ENCODE measurements at places on chromosomes 12 and 14.
A peak's percentile ranks its signal among the peaks of the same experiment; 100 is the strongest.

- DNase-seq: no peak
Observed at GRCh38 chr12:9811621-9812020, 15.7 kb upstream of the KLRF1 start.

DNA sequence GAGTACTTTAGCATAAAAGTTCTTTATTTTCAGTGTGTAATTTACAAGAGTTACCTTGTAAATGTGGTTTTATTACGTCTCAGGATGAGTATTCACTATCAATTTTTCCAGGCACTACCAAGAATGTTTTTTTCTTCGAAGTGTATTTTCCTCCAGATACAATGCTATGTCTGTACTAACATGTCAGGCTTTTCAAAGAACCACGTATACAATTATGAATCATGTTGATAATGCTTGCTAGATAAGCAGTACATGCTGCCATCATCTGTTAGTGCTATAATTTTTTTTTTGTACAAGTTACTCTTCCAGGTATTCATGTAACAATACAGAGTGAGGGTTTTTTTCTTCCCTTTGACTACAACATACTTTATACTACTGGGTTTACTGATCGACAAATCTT is 5.6 kb upstream of the KANSL2 start:
- no peak for DNase-seq

GRCh38 chr12:24754690-24755638 is 193.9 kb downstream of the BCAT1 start:
- peak; percentile 94 for DNase-seq

- DNase-seq: no peak
Observed at GRCh38 chr14:59377991-59378601, 87.1 kb downstream of the GPR135 start.

- no peak for DNase-seq
Observed at GRCh38 chr12:47882781-47883546, 21.8 kb downstream of the VDR start.

DNA sequence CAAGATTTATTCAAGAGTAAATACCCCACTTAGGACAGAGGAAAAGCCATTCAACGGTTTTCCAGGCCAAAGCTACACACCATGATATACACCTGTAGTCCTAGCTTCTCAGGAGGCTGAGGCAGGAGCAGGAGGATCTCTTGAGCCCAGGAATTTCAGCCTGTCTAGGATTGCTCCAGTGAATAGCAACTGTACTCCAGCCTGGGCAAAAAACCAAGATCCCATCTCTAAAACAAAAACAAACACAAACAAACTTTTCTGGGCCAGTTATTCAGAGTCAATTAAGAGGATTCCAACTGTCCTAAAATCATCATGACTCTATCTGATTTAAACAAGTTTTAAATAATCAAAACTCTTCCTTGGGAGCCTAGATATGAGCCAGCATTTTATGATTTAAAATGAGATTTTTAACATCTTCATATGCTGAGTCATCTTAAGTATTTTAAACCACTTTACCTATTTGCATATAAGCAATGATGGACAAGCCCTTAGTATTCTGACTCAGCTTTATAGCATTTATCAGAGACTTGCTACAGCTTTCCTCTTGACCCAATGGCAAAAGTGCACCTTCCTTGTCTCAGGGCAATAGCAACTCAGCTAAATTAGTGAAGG is 77.1 kb downstream of the KCNMB4 start:
- peak; percentile 15 for DNase-seq

GRCh38 chr14:101097109-101097793 is 193.7 kb upstream of the RTL1 start:
- no peak for DNase-seq

GRCh38 chr14:94676495-94677185 is 64.4 kb downstream of the SERPINA3 start:
- DNase-seq: no peak

- no peak for DNase-seq
Observed at GRCh38 chr14:65892315-65892714, 479.8 kb downstream of the FUT8 start.

DNA sequence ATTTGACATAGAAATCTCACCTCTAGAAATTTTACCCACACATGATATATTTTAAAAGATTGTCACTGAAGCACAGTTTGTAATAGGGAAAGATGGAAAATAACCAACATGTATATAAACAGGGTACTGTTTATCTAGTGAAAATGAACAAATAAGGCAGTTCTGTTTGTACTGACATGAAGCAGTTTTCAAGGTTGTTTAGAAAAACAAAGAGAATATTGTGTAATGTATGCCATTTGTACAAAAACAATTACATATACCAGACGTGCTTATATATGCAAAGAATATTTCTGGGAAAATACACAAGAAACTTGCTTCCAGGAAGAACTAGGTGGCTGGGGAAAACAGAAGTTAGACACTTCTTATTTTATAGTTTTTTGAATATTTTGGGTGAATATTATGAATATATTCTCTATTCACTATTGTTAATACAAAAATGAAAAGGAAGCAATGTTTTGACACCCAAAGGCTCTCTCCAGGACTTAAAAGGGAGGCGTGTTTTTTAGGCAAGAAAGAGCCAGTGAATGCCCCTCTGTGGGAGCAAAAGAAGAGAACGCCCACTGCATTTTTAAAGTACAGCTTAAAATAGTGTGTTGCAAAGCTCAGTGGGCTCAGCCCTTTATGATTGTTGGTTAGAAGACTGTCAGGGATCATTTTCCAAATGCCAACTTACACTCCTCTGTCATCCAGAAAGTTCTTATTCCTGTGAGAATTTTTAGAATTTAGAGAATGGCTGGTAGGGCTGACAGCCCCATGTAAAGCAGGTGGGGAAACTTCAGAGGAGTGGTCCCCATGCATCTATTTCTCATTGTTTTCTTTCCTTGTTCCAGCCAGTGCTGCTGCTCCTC is 59.6 kb upstream of the FERMT2 start:
- peak; percentile 5 for DNase-seq

DNA sequence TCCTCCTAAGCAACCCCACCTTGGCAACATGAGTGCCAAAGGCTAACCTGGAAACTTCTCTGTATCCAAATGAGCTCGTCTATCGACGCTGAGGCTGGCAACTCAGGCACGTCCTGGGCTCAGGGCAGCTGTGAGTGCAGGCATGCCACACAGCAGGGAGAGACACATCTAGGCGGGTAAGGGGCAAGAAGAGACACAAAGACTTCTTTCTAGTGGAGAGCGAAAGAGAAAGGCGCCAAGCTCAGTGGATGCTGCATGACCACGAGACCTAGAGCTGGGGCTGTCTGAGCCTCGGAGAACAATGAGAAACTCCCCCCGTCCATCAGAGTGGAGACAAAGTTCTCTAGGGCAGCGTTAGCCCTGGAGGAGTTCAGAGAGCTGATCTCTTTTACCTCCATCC is 170.4 kb downstream of the CALM1 start:
- DNase-seq: no peak

DNA sequence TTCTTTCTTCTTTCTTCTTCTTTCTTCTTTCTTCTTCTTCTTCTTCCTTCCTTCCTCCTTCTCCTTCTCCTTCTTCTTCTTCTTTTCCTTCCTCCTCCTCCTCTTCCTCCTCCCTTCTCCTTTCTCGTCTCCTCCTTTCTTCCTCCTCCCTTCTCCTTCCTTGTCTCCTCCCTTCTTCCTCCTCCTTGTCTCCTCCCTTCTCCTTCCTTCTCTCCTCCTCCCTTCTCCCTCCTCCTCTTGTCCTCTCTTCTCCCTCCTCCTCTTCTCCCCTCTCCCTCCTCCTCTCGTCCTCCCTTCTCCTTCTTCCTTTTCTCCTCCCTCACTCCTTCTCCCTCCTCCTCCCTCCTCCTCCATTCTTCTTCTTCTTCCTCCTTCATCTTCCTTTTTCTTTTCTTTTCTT is 44.5 kb downstream of the NUBPL start:
- no peak for DNase-seq

GRCh38 chr12:80553316-80553715 is 109.3 kb downstream of the PTPRQ start:
- DNase-seq: peak; percentile 98

DNA sequence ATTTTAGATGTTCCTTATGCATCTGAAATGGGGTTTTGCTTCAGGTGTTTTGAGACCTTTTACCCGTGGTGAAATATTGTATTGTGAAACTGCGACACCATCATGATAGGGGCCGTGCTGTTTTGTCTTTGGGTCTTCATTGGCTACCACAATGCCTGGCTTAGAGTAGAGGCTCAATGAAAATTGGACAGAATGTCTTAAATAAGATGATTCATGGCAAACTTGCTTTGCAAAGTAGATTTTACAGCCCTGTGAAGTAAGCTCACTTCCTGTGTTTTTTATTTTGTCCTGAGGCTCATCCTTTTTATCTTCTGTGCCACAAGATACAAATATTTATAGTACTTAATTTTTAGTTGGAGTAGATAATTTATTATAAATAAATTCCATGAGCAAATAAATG is 111.3 kb upstream of the FRMD6 start:
- peak; percentile 60 for DNase-seq

DNA sequence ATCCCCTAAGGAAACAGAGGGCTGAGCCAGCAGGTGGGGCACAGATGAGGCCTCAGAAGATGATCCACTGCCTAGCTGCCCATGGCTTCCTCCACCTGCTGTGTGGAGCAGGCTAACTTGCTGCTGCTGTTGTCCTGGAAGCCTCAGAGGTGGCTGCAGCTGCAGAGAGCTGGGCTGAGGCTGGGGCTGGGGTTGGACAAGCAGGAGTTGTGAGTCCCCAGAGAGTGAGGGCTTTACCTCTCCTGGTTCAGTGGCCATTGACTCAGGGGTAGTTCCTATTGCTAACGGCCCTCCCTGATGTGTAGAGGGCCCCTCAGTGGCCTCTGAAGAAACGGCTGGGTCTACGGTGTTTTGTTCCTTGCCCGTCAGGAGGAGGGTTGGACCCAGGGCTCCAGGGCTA is 13.7 kb upstream of the PRKAG1 start:
- no peak for DNase-seq

DNA sequence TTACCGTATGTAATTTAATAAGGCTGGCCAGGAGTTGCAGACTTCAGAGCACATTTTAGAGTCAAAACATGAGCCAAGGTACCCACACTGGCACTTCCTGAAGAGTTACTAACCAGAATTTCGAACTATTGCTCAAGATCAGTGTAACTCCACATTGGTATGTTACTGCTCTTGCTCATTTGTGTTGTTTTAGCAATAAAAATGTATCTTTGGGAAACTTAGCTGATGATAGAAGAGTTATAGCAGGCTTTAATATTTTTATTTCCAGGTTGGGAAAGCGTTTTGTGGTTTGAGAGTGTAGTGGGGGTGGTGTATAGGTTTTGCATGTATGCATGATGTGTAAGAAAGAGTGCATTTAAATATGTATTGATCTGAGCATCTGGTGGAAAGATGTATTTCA is 96.6 kb downstream of the SCN8A start:
- peak; percentile 76 for DNase-seq

- peak; percentile 2 for DNase-seq
Observed at GRCh38 chr14:49679271-49679670, 8.7 kb downstream of the POLE2 start.

DNA sequence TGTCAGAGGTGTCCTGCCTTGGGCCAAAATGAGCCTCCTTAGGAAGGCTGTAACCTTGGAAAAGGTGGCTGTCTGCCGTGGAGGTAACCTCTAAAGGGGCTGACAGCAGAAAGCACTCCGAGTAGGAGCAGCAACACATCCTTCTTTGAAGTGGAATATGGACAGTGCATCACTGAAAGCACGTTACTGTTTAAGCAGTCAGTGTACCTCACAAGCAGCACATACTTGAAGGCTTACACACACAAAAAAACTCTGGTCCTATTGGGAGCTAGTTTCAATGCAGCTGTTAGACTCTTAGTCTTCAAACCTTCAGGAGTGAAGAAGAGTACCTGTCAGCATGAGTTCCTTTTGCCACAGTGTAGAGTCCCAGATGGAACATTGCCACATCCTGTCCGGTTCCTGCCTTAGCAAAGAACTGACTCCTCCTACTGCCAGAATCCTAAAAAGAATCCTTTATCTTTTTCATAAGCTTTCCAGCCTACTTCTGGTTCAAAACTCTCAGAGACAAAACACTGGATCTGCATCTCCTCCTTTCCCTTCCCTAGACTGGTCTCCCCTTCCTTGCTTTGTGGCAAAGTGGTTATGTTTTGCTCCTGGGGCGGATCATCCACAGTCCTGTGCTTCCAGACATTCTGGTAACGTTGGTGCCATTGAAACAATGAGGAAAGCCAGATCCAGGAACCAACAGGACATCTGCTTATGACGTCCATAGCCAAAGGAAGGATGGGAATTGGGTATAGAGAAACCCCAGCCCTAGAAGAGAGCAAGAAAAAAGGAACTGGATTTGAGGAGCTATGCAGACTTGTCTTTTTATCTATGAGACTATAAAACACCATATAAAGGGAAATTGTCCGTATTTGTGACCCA is 8.5 kb upstream of the MDM1 start:
- DNase-seq: peak; percentile 24

- DNase-seq: no peak
Observed at GRCh38 chr14:55904086-55904485, 214.1 kb upstream of the PELI2 start.

- no peak for DNase-seq
Observed at GRCh38 chr12:112023759-112024396, 10.7 kb downstream of the ERP29 start.
